Endothelial cell (in vitro differentiated cells): ENCODE measurements at places on chromosomes 1 and 21.

- DNase-seq, result no peak
Observed at GRCh38 chr21:37060296-37060695, 12.6 kb downstream of the PIGP start.

DNA sequence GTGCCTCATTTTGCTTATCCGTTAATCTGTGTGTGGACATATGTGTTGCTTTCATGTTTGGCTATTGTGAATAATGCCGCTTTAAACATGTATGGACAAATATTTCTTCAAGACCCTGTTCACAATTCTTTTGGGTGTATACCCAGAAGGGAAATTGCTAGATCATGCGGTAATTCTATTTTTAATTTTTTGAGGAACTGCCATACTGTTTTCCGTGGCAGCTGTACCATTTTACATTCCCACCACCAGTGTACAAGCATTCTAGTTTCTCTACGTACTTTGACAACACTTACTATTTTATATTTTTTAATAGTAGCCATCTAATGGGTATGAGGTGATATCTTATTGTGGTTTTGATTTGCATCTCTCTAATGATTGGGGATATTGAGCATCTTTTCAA lies 7.1 kb upstream of the NID1 start:
- DNase-seq, result no peak

DNA sequence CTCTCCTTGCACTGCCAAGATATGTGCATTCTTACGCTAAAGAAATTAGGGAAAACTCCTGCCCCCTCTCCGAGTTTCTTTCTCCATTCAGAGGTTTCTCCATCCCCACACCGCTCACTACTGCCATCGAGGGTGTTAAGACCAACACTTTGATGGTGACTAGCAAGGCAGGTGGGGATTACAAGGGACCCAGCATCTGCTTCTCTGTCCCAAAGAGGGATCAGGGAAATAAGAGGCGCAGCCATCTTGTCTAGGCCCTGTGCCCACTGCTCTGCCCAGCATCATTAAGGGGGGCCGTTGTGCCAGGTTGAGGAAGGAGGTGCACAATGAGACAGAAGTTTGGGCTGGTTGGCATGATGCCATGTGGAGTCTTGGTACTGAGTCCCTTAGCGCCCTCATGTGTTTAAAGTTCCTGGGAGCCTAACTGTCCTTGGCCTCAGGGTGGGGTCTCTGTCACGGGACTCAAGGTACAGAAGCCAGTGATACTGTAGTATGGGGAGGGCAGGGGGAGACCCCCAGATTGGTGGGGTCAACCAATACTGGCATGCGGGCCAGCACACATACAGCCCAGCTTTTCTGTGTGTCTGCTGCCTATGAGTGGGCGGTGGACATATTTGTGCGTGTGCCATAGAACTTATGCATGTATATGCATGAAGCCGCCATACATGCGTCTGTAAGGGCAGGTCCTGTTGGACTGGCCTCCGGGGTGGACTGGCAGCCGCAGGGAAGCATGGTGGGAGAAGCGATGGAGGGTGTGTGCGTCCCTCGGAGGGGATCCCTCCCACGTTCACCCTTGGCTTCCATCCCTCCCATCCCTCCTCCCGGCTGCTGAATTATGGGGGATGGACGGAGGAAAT lies 5.5 kb downstream of the EFNA3 start:
- DNase-seq, result no peak

DNA sequence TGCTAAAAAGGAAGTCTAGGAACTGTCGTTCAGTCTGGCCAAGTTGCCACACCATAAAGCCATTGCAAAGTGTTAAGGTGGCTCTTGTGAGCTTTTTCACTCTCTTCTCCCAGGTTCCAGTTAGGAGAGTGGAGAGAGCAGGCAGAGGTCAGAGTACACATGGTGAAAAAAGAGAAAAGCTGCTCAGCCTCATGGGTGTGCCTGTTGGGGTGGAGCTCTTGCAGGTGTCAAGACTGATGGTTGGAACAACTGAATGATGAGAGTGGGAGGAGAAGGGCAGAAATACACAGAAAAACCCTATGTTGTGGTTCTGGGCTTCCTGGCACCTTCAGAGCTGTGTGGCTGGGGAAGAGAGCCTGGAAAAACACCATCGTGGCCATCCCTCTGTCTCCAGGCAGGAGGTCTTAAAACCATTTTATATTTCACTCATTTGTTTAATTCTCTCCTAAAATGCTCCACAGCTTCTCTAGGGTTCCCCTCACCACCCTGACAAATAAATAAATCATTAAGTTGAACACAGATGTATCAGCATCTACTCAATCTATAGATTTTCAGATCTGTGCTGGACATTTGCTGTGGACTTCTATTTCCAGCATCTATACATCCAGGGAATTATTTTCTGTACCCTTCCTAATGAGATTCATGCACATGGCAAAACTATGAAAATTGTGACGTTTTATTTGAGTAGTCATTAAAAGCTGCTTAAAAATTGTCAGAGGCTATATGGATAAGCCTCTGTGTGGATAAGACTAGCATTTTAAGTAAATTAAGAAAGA lies 17.5 kb downstream of the UBASH3A start:
- DNase-seq, result no peak

DNA sequence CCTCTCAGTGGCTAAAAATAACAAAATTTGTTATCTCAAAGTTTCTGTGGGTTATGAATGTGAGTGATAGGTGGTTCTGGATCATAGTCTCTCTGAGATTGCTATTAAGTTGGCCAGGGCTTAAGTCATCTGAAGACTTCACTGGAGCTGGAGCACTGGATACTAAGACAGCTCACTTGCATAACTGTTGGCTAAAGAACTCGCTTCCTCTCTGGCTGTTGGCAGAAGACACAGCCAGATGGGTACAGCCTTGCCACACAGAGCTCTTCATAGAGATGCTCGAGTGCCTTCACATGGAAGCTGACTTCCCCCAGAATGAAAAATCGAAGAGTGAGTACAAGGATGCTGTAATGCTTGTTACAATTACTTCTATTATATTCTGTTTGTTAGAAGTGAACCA lies 333.8 kb downstream of the ZP4 start:
- DNase-seq, result no peak

GRCh38 chr1:199352351-199352750 lies 675.2 kb upstream of the NR5A2 start:
- no peak for DNase-seq

- no peak for DNase-seq
Observed at GRCh38 chr1:81937791-81938450, 137.2 kb downstream of the ADGRL2 start.

GRCh38 chr21:34524646-34525601 lies 12.9 kb upstream of the KCNE1 start:
- DNase-seq, result no peak

- no peak for DNase-seq
Observed at GRCh38 chr1:29213055-29213454, 17.7 kb downstream of the MECR start.

- no peak for DNase-seq
Observed at GRCh38 chr1:211587123-211587522, 8.2 kb upstream of the SLC30A1 start.

DNA sequence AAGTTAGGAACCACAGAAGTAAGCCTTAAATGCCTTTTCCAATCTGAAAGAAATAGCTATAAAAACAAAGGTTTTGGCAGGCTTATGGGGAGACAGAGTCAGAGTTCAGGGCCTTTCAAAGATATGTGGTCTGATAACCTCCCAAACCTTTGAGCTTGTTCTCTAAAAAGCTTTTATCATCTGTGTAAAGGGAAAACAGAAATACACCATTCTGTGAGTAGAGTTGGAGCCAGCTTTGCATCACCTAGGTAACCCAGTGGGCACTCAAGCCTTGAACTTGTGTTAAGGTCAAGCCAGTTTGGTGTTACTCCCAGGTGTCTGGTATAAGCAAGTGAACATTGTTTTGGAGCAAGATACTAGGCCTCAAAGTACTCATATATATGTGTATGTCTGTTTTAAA lies 50.1 kb downstream of the LAMC1 start:
- DNase-seq, result no peak

DNA sequence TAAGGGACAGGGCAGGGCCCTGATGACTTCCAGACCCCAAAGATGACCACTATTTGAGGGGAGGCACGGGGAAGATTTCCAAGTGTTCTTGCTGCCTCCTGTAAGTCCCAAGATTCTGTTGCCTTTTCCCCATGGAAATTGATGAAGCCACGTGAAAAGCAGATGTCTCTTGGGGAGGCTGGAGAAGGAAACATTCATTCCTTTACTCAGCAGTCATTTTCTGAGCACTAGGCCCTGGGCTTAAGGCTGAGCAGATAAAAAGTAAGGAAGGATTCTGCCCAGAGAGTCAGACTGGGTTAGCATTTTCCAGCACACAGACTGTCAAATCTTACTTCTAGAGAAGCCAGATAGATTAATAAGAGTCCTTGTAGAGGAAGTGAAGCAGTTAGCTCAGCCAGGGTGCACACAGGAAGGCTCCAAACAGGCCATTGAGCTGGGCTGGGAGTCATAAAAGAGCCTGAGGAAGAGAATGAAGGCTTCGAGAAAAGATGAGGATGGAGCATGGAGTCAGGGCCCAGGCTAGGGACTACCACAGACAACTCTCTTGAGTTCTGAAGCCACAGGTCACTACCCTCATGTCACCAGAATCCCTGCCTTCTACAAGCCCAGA lies 10.1 kb downstream of the EXTL1 start:
- no peak for DNase-seq

DNA sequence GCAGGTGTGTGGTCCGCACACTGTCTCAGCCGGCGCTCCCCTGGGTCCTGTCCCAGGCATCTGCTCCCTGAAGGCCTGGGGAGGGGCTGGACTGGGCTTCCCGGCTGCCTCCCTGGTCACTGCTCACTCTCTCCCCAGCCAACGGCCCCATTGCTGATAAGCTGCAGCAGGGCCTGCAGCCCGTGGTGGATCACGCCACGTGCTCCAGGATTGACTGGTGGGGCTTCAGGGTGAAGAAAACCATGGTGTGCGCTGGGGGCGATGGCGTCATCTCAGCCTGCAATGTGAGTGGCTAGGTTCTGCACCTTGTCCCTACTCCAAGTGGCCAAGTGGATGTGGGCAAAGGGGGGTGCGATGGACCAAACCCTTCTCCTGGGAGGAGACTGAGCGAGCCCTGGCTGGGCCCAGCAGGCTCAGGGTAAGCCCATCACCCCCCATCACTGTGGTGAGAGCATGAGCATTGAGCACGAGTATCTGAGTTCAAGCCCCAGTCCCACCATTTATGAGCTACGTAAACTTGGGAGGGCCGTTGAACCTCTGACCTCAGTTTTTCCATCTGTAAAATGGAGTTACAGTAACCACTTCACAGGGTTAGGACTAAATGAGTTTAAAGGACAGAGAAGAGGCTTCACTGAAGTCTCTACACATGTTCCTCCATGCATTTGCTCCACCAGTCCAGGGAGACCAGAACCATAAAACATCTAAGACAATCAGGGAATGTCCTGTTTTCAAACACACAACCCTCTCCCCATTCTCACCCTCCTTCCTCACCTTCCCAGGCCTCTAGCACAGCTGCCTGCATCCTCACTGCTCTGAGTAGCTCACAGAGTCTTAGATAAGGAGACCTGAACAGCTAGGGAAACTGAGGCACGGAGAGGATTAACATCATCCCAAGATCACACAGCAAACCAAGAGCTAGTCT lies 6.5 kb downstream of the CTRC start:
- no peak for DNase-seq

DNA sequence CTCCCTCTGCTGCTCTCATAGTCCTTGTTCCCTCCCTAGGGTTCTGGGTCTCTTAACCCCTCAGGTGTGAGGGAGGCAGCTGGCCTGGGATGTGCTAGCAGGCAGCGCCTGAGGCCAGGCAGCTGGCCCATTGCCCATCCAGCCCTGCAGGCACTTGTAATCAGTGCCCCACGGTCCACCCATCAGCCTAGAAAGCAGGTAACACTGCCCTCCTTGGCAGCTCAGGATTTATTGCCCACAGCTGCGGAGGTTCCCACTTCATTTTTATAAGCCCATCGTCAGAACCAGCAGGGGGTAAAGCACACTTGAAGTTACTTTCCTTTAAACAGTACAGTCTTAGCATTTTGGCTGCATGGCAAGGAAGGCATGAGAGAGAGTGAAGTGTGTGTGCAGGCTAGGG lies 70.6 kb downstream of the TMEM53 start:
- DNase-seq, result no peak

- peak; percentile 69 for DNase-seq
Observed at GRCh38 chr1:205983925-205984725, 19.1 kb downstream of the RAB7B start.

DNA sequence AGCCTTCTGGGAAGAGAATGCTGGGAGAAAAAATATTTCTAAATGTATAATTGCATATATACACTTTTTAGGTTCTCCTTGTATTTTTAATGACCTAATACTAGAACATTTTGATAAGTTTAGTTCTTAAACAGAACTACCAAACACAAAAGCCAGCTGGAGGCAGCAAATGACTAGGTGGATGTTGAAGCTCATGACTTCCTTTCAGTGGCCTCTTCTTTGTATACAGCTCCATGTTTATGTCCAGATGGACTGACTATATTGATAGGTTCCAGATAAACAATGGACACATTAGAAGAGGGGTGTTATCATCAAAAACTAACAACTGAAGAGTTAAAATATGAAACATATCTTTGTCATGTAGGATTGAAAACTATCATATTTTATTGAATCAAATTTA lies 52.5 kb downstream of the LRRC8D start:
- DNase-seq, result no peak

DNA sequence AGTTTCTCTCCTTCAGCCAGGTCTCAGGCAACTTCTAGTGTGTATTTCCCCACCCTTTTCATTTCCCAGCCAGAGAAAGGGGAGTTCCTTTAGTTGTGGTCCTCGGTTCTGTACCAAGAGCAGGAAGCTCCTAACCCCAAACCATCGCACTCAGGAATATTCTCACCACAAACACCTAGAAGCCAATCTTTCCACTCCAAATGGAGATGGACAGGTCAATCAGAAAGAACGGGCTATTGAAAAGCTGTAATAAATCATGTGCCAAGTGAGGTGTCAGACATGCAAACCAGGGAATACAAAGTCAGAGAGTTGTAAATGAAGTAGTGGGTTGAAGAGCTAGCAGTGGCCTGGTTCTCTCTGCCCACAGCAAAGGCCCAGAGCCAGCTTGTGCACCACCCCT lies 77.2 kb downstream of the KCNN3 start:
- DNase-seq, result no peak

- no peak for DNase-seq
Observed at GRCh38 chr1:86324130-86324822, 71.8 kb downstream of the ODF2L start.

- no peak for DNase-seq
Observed at GRCh38 chr21:41803316-41803715, 36.5 kb upstream of the RIPK4 start.

- no peak for DNase-seq
Observed at GRCh38 chr1:167966050-167966449, 29.2 kb upstream of the MPC2 start.

DNA sequence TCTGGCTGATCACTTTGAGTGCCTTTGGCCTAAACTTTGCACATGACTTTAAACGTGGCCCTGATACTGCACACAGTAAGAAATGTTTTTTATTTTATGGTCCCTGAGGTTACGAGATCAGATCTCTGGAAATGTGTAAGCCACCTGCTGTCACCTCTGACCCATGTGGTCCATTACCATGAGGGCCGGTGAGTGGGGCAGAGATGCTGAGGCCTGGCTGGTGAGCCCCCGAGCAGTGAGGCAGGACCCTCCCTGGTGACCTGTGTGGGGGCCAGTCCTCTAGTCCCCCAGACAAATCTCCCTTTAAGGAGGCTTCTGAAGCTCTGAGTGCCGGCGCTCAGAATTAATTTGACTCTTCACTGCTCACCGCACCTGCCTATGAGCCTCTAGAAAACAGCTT lies 12.4 kb downstream of the TFF3 start:
- no peak for DNase-seq

GRCh38 chr1:187762118-187762517 lies 933.4 kb downstream of the PLA2G4A start:
- no peak for DNase-seq
